ENCODE measurements at places on chromosomes 2 and 18.

DNA sequence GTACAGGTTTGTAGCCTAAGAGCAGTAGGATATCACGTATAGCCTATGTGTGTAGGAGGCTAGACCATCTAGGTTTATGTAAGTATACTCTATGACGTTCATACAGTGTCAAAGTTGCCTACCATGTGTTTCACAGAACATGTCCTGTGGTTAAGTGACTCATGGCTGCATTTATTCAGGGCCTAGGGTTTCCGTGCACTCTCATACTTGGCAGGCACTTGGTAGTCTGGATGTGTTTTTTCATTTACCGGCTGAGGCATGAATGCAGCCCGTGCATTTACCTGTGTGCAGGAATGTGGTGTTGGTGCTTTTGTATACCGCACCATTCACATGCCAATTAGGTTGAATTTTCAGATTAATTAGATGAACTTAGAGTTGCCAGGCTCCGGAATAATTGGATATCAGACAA is 43.4 kb downstream of the MYL12B start:
- DNase-seq = no peak

DNA sequence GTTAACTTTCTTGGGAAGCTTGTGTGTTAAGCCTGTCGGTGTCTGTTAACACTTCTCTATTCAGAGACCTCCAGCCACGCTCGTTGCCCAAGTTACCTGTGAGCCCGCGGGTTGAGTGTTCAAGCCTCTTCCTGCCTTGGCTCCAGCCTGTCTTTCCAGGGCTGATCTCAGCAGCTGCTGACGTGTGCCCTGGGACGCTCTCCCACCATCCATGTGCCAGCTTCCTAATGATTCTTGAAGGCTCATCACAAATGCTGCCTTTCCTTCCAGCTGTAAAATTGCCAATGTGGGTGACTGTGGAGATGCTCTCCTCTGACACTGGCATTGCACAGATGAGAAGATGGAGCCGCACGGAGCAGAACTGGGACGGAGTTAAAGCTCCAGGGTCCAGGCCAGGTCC is 6.1 kb downstream of the RNF144A start:
- no peak for DNase-seq

DNA sequence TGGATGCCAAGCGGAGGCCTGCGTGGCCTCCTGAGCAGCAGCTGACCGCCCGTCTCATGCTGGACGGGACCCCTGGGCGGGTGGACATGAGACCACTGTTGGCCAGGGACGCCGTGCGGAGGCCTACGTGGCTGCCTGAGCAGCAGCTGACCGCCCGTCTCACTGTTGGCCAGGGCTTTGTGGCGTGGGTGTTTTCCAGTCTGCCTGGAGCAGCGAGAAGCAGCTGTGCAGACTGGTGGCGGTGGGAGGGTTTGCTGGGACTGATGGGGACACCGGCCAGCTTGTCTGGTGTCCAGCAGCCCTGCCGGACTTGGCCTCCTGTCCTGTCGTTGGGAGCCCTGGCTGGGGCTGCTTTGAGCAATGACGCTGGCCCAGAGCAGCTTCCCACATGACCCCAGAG is 5.8 kb upstream of the D2HGDH start:
- DNase-seq = no peak

DNA sequence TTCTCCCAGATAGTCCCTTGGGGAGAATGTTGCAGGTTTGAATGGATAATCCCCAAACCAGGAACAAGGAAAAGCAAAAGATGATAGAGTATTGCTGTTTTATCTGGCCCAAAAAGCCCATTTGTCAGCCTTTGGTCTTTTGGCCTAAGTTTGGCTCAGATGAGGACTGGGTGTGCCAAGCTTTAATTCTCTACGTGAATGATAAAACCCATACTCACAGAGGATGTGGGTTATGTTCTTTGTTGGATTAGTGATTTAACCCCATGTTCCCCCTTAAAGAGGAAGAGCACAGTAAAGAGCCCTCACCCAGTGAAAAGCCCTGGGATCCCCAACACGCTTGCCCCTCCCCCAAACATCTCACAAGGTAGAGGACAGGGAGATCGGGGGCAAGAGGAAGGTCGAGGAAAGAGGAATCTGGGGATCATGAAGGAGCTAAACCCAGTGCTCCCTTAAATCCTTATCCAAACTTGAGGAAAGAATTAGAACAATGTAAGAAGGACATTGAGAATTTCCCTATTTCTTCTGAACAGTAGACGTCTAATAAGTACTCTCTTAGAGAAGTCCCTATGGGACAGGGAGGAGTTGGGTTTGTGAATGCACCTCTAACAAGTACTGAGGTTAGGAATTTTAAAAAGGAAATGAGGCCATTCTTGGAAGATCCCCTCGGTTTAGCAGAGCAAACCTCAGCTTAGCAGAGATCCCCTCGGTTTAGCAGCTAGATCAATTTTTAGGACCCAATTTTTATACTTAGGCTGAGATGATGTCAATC is 105.0 kb downstream of the HIBCH start:
- no peak for DNase-seq

- no peak for DNase-seq
Observed at GRCh38 chr2:196268025-196268424, 96.6 kb upstream of the STK17B start.

Measured in DMS79 treated with DMSO at 0.1 percent for 48 hours (cell line).